MCF 10A (cell line): ENCODE measurements at places on chromosomes 4 and X. TPM values are rescaled to one million over a fixed set of nuclear protein-coding genes. Genes with fewer than 3 reads are reported as not detected.

CDS1 gene
- 10.3 and 11.5 TPM in 2 replicates for total RNA-seq

TENM3 gene
- total RNA-seq = 34.1 and 44.4 TPM in 2 replicates

GASK1B gene
- 7.2 and 9.7 TPM in 2 replicates for total RNA-seq

FATE1 gene
- not detected in 2 replicates for total RNA-seq

DNA sequence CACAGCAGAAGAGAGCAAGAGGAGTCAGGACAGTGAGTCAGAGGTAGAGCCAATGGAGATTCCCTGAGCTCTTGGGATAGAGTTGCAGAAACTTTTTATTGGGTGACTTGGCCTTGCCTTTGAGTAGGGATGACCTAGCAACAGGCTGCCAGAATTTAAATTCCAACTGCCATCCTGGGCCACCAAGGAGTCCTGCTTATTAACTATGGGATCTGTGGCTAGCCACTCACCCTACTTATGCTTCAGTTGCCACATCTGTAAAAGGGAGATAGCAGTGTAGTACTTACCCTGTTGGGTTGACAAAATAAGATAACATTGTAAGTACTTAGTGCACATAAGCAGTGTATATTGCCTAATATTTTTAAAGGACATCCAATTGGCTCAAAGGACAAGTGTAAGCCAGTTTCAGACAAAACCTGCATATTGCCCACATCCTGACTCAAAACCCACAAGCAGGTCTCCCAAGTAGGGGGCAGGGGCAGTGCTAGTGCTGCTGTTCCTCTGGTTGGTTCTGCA is 43.5 kb upstream of the TMEM164 start:
- H3K4me3 ChIP-seq = no peak overlapping the region
- H3K4me1 ChIP-seq = peaks cover under 1% of the 10 kb centered on the region
- no peak for DNase-seq
- H3K27ac ChIP-seq = no peak overlapping the region

GRCh38 chrX:40663880-40664630 is 16.7 kb upstream of the CXorf38 start:
- H3K4me3 ChIP-seq = no peak overlapping the region
- H3K36me3 ChIP-seq = peaks cover 33% of the 10 kb centered on the region
- H3K27ac ChIP-seq = no peak overlapping the region
- peak; percentile 4 for DNase-seq

DNA sequence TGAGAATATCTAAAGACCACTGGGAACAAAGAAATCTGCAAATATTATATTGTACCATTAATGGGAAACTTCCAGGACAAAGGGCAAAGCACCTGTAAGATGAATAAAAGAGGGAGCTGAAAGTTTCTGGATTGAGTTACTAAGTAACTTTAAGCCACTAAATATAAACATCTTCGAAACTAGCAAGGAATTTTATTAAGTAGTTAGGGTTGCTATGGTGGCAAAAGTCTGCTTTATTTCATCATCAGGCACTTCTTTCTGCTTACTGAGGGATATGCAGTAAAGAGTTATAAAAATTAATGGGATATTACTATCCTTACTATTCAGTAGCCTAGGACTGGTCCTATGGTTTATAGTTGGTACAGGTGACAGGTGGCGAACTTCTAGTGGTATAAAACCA is 33.0 kb downstream of the SMARCA1 start:
- H3K27me3 ChIP-seq = peaks cover 34% of the 10 kb centered on the region
- no peak overlapping the region for H3K4me3 ChIP-seq
- H3K27ac ChIP-seq = no peak overlapping the region
- peaks cover 8% of the 10 kb centered on the region for H3K4me1 ChIP-seq

DNA sequence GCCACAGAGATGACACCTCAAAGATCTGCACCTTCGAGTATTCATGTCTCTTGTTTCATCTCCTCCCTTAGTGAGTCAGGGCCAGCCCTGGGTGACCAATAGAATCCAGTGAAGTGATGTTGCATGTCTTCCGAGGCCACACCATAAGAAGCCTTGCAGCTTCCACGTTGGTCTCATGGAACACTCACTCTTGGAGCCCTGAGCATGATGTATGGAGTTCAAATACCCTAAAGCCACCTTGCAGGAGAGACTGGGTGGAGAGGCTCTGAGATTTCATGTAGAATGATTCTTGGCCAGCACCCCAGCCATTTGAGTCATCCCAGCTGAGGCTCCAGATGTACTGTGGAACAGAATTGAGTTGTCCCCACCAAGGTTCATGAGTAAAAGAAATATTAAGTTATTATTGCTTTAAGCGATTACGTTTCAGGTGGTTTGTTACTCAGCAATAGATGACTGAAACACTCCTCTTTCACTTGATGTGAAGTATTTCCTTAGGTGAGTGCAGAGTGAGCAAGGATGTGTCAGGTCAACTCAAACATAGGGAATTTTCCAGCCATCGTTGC is 5.0 kb upstream of the RP2 start:
- H3K36me3 ChIP-seq = no peaks in the 10 kb centered on the region
- no peaks in the 10 kb centered on the region for H3K4me1 ChIP-seq
- H3K4me3 ChIP-seq = no peak overlapping the region
- H3K27ac ChIP-seq = peak overlapping the region; percentile 63

GRCh38 chrX:2831471-2832228 is 2.9 kb downstream of the GYG2 start:
- no peak overlapping the region for H3K4me3 ChIP-seq
- DNase-seq = no peak
- peaks cover 23% of the 10 kb centered on the region for H3K27me3 ChIP-seq
- no peaks in the 10 kb centered on the region for H3K4me1 ChIP-seq

GRCh38 chr4:105543346-105543745 is 9.1 kb upstream of the ARHGEF38 start:
- no peak overlapping the region for H3K4me3 ChIP-seq
- no peaks in the 10 kb centered on the region for H3K27me3 ChIP-seq
- H3K36me3 ChIP-seq = no peaks in the 10 kb centered on the region
- H3K4me1 ChIP-seq = no peaks in the 10 kb centered on the region

DNA sequence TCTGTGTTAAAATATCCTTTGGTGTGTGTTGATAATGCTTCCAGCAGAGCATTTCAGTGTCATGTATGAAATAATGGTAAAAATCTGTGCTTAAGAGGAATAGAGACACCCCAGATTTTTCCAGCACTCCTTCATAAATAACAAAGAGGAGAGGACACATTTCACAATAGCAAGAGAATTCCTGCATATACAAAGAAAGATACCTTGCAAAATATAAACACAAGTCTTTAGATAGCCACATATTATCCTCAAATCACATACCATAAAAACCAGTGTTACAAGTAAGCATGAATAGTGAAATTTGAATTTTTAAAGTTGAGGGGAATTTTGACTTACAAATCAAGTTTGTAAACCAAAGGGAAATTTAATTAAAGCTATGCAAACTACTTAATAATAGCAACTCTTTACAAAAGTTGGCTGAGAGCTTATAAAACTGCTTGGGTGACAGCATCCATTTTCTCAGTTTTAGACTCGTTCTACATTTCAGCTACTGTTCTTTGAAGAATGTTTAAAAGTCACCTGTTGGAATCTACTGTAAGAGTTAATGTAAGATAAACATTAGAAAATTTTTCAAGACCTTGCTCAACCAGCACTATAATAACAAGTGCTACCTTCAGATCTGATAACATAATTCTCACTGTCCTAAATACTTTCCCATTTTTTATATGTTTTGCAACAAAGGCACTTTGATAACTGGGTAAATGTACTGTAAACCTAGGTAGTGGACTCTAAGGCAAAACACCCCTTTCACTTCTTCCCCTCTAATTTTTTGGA is 3.7 kb downstream of the APELA start:
- no peaks in the 10 kb centered on the region for H3K4me1 ChIP-seq
- H3K27ac ChIP-seq = no peak overlapping the region
- H3K4me3 ChIP-seq = no peak overlapping the region
- H3K27me3 ChIP-seq = no peaks in the 10 kb centered on the region

GRCh38 chrX:9352243-9352642 is 112.6 kb upstream of the TBL1X start:
- H3K27me3 ChIP-seq = peaks cover 32% of the 10 kb centered on the region
- no peak for DNase-seq
- peaks cover 6% of the 10 kb centered on the region for H3K4me1 ChIP-seq
- no peaks in the 10 kb centered on the region for H3K36me3 ChIP-seq

DNA sequence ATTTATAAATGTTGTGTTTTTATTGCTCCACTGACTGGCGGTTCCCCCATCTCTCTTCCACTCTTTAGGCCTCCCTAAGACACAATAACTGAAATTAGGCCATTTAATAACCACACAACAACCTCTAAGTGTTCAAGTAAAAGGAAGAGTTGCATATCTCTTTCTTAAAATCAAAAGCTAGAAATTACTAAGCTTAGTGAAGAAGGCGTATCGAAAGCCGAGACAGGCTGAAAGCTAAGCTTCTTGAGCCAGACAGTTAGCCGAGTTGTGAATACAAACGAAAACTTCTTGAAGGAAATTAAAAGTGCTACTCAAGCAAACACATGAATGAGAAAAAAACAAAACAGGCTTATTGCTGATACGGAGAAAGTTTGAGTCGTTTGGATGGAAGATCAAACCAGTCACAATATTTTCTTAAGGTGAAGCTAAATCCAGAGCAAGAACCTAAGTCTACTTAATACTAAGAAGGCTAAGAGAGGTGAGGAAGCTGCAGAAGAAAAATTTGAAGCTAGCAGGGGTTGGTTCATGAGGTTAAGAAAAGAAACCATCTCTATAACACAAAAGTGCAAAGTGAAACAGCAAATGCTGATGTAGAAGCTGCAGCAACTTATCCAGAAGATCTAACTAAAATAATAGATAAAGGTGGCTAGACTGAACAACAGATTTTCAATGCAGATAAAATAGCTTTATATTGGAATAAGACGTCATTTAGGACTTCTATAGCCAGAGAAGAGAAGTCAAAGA is 194.0 kb upstream of the TTC29 start:
- no peaks in the 10 kb centered on the region for H3K36me3 ChIP-seq
- DNase-seq = no peak
- no peaks in the 10 kb centered on the region for H3K27me3 ChIP-seq
- H3K27ac ChIP-seq = no peak overlapping the region
- H3K4me1 ChIP-seq = peaks cover 4% of the 10 kb centered on the region

GRCh38 chrX:32874839-32875238 is 336.5 kb downstream of the DMD start:
- no peaks in the 10 kb centered on the region for H3K36me3 ChIP-seq
- H3K27me3 ChIP-seq = peaks cover 39% of the 10 kb centered on the region
- DNase-seq = no peak
- no peak overlapping the region for H3K27ac ChIP-seq
- H3K4me3 ChIP-seq = no peak overlapping the region

GRCh38 chrX:45571453-45571852 is 370.8 kb upstream of the DIPK2B start:
- H3K36me3 ChIP-seq = peaks cover 6% of the 10 kb centered on the region
- no peak for DNase-seq
- peaks cover 38% of the 10 kb centered on the region for H3K27me3 ChIP-seq
- H3K27ac ChIP-seq = no peak overlapping the region

GRCh38 chr4:25769251-25769650 is 93.5 kb downstream of the SEL1L3 start:
- H3K36me3 ChIP-seq = peaks cover 18% of the 10 kb centered on the region
- H3K4me1 ChIP-seq = no peaks in the 10 kb centered on the region
- H3K27ac ChIP-seq = no peak overlapping the region
- H3K27me3 ChIP-seq = no peaks in the 10 kb centered on the region
- DNase-seq = no peak

DNA sequence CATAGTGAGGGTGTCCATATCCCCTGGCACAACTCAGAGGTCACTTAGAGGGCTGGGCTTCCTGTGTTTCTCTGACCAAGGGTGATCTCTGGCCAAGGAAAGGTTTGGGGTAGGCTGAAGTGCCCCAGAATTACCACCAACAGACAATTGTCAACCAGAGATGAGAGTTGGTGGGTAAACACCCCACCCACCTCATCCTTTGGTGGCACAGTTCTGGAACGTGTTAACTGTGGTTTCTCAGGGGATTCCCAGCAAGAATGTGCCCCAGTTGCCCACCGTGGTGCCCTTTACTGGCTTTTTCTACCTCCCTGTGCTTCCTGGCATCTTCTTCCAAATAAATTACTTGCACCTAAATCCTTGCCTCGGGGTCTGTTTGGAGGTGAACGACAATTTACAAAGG is 17.1 kb downstream of the GRPR start:
- no peak for DNase-seq
- no peak overlapping the region for H3K4me3 ChIP-seq
- peaks cover 78% of the 10 kb centered on the region for H3K27me3 ChIP-seq
- H3K27ac ChIP-seq = no peak overlapping the region
- H3K36me3 ChIP-seq = no peaks in the 10 kb centered on the region
- no peaks in the 10 kb centered on the region for H3K4me1 ChIP-seq

DNA sequence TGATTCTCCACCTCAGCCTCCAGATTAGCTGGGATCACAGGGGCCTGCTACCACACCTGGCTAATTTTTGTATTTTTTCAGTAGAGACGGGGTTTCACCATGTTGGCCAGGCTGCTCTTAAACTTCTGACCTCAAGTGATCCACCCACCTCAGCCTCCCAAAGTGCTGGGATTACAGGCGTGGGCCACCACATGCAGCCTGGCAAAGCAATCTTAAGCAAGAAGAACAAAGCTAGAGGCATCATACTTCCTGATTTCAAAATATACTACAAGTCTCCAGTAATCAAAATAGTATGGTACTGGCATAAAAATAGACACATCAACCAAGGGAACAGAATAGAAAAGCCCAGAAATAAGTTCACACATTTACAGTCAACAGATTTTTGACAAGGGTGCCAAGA is 12.8 kb upstream of the F8A1 start:
- no peaks in the 10 kb centered on the region for H3K4me1 ChIP-seq
- DNase-seq = no peak
- peaks cover 16% of the 10 kb centered on the region for H3K27me3 ChIP-seq
- no peak overlapping the region for H3K27ac ChIP-seq
- no peak overlapping the region for H3K4me3 ChIP-seq

GRCh38 chr4:94959307-94959706 is 201.6 kb downstream of the BMPR1B start:
- H3K27ac ChIP-seq = no peak overlapping the region
- H3K36me3 ChIP-seq = no peaks in the 10 kb centered on the region
- no peaks in the 10 kb centered on the region for H3K27me3 ChIP-seq

DNA sequence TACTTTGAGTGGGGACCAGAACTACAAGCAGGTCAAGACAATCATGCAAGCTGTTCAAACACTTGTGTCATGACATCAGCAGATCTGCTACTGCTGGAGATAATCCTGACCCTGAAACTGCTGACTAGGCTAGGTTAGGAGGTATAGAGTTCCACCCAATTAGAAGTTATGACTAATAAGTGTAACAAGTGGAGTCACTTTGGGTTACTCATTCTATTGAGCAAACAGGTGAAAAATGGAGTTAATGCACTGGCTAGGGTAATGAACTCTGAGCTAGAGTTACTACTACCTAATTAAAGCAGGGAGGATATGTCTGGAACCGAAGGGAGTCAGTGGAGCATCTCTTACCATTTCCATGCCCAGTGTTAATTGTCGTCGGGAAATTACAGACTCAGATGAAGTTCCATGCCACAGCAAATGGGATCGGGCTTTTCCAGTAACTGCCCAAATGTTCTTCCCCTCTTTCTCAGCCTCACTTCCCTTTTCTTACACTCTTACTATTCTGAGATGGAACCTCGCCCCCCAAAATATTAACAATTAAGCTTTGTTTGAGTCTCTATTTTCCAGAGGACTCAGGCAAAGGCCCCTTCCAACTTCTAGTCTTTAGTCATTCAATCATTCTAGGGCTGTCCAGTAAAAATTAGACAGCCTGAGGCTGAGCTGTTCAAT is 19.8 kb upstream of the MANBA start:
- peak; percentile 73 for DNase-seq
- H3K27me3 ChIP-seq = no peaks in the 10 kb centered on the region
- H3K36me3 ChIP-seq = no peaks in the 10 kb centered on the region
- no peak overlapping the region for H3K4me3 ChIP-seq
- H3K4me1 ChIP-seq = peaks cover 10% of the 10 kb centered on the region
- H3K27ac ChIP-seq = no peak overlapping the region
